ENCODE measurements at places on chromosomes 7 and 10.

DNA sequence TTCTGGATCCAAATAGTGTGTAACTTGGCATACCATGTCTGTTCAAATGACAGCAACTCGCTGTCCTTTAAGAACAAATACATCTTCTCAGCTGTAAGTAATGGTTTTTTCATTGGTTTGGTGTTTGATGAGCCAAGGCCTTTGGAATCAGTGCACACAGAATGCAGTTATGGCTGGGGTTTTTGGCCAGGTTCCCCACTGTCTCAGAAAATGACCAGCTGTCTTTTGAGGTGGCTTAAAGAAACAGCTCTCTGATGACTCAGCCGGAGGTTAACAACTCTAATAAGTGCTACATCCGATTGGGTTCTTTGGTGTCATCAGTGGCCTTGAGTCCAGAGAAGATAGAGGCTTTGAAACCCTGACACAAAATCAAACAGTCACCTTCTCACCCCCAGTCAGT is 688.4 kb downstream of the REEP3 start:
- no peak for DNase-seq

- no peak for DNase-seq
Measured at GRCh38 chr10:55653531-55653930, 707.5 kb downstream of the ZWINT start.

GRCh38 chr10:35074266-35074665 is 15.9 kb downstream of the CUL2 start:
- DNase-seq: no peak

DNA sequence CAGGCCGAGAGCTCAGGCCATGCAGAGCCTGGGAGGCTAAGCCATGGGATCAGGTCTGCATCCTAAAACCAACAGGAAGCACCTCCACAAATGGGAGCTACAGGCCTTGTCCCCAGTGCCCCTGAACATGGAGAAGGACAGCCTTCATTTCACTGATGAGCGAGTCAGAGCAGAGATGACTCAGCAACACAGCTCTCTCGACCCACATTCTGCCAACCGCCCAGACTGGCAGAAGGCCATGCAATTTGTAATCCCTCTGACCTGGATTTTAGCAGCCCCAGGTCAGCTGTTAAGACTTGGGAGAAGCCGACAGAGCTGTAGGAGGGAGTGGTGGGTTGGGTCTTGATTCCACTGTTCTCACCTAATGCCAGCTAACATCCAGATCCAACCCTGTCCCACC is 25.5 kb downstream of the VOPP1 start:
- DNase-seq: peak; percentile 58

- DNase-seq: no peak
Measured at GRCh38 chr10:102200751-102201640, 25.1 kb upstream of the ELOVL3 start.

GRCh38 chr7:35548291-35548690 is 146.6 kb downstream of the HERPUD2 start:
- DNase-seq: no peak

GRCh38 chr7:43364391-43364790 is 218.5 kb upstream of the STK17A start:
- DNase-seq: no peak

DNA sequence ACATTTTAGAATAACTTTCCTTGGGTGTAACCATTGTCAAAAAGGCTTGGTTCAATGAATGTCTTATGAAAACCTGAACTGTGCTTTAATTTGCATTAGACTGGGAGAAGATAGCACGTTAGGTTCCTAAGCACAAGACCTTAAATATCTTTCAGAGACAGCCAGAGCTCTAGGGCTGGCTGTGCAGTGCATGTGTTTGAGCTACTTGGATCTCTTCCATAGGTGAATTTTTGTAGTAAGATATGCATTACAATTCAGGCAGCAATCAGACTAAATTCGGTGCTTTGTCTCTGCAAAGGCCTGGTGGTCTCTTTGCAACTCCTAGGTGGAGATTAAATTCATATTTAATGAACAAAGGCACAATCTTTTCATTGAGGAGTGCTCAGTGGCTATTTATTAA is 192.0 kb downstream of the ZNF438 start:
- DNase-seq: no peak

DNA sequence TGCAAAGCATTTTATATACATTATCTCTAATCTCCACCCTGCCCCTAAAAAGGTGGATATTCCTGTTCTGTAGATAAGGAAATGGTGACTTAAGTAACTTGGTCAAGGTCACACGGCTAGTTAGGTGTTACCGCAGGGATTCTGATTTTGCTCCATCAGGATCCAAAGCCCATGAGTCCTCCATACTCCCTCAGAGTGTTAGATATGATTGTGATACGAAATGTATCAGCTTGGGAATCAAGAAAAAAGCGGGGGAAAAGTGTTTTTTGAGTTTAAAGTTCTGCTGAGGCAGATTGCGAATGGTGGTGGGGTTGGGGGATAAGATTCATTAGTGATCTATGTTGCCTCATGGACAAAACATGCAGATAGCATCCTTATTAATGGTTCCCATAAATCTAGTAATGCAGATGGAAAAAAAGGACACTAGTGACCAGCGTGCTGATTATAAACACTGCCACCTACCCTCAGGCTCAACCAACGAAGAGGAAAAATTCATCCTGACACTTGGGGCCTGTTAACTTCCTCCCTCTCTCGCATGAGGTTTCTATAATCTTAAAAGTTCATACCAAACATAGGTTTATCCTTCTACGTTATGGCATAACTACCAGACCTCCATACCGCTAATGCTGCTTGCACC is 2.3 kb downstream of the ICA1 start:
- no peak for DNase-seq

DNA sequence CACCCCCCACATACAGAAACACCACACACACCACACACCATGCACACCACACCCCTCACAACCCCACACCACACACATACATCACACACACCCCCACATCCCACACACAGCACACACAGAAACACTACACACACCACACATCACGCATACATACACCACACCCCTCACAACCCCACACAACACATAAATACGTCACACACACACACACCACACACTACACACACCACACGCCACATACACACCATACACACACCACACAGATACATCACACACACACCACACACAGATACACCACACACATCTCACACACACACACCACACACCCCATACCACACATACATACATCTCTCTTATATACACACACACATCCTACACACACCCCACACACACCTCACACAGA is 126.2 kb downstream of the ANLN start:
- DNase-seq: no peak

- no peak for DNase-seq
Measured at GRCh38 chr10:35188954-35189353, 62.3 kb downstream of the CREM start.

GRCh38 chr7:37390114-37390513 is 58.5 kb downstream of the ELMO1 start:
- DNase-seq: no peak

- no peak for DNase-seq
Measured at GRCh38 chr7:97094284-97094930, 23.1 kb upstream of the SDHAF3 start.

DNA sequence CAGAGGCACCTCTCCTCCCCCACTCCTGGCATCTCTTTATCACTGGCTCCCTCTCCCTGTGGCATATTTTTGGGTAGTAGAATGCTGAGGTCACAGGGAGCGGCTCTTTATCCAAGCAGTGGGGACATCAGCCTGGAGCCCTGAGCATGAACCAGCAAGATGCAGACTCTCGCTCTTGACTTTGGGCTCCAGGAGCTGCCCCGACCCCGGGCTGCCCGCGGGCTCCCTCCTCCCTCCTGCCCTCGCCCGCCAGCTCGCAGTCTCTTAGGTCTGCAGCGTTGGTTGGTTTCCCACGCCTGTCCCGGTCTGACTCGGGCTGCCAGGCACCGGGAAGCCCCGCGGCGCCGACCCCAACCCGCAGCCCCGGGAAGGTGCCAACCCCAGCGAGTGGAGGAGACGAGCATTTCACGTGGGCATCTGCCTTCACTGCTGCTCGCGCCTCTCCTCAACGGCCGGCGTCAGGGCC is 1.3 kb downstream of the INSYN2A start:
- DNase-seq: peak; percentile 20

GRCh38 chr7:35256256-35257175 is 2.6 kb upstream of the TBX20 start:
- DNase-seq: no peak

DNA sequence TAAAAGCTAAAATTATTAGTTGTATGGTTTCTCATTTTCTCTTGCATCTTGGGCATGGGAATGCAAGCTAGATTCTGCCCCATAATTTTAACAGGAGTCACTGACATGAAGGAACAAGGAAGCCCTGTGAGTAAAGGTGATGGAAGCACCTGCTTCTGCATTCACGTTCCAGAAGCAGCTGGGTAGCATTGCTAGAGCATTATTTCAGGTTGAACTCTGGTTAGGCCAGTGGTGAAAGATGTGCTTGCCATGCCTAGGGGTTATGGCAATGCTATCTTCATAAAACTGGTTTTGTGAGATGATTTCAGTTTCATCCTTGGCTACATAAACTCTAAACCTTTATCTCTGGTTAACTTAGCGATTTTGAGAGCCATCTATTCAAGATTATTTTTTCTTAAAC is 151.4 kb downstream of the TFEC start:
- no peak for DNase-seq

- no peak for DNase-seq
Measured at GRCh38 chr10:113583571-113583970, 30.7 kb downstream of the HABP2 start.

GRCh38 chr10:113305871-113306270 is 247.0 kb upstream of the HABP2 start:
- no peak for DNase-seq

DNA sequence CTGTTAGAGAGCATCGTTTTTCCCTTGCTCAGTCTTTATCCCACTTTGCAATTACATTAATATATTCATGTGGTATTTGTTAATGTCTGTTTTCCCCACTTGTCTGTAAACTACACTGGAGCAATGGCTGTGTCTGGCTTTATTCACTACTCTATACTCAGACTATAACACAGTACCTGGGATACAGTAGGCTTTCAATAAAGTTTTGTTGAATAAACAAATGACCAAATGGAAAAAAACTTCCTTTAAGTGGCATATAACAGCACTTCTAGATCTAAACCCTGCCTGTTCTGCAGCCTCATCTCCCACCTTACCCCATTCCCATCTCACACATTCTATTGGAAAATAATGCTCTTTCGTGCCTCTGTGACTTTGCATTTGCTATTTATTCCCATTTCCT is 57.3 kb upstream of the SPOCK2 start:
- no peak for DNase-seq

- DNase-seq: no peak
Measured at GRCh38 chr10:116030576-116030975, 242.4 kb downstream of the GFRA1 start.

DNA sequence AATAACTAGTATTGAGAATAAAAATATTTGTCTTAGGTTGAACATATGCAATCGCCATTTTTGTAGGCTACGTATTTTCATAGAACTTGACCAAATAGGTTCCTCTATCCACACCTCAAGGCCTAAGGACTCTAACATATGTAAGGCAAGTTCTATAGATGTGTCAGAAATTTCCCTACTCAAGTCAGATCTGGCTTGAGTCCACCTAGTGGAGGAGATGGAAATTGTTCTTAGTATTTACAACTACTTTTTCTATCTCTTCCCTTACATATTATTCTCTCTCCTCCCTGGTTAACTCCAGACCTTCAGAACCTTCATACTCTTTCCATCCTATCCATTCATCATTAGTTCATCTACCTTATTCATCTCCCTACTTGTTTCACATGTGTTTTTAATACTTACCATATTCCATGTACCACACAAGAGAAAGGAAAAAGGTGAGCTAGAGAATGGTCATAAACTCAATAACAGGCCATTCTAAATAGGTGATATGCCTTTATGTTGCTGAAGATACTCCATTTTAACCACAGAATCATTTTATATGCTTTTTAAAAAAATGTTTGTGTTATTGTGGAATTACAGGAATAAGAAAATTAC is 174.5 kb upstream of the HDAC9 start:
- DNase-seq: peak; percentile 60

- no peak for DNase-seq
Measured at GRCh38 chr10:2351566-2351965, 614.2 kb upstream of the ADARB2 start.

DNA sequence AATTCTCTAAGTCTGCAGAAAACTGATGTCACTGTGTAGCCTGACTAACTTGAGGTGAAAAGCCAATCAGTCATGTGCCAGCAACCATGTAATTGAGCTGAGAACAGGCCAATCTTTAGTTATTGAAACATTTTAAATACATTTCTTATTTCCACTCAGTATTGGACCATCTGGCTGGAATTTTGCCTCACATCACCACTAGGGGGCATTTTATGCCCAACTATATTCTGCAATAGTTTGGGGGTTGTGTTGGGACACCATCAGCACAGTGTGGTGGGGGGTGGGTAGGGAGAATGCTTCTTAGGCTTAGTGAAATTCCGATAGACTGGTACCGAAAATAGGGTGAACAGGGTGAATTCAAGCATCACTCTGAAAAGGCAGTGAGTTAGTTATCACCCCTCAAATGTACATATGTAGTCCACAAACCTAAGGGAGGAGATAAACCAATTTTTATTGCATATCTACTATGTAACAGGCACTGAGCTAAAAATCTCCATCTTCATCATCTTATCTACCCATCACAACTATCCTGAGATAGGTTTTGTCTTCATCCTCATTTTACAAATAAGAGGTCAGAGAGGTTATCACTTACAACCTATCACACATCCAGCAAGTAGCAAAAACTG is 17.8 kb downstream of the NPSR1 start:
- no peak for DNase-seq

GRCh38 chr7:31633894-31634494 is 53.0 kb upstream of the PPP1R17 start:
- peak; percentile 77 for DNase-seq

DNA sequence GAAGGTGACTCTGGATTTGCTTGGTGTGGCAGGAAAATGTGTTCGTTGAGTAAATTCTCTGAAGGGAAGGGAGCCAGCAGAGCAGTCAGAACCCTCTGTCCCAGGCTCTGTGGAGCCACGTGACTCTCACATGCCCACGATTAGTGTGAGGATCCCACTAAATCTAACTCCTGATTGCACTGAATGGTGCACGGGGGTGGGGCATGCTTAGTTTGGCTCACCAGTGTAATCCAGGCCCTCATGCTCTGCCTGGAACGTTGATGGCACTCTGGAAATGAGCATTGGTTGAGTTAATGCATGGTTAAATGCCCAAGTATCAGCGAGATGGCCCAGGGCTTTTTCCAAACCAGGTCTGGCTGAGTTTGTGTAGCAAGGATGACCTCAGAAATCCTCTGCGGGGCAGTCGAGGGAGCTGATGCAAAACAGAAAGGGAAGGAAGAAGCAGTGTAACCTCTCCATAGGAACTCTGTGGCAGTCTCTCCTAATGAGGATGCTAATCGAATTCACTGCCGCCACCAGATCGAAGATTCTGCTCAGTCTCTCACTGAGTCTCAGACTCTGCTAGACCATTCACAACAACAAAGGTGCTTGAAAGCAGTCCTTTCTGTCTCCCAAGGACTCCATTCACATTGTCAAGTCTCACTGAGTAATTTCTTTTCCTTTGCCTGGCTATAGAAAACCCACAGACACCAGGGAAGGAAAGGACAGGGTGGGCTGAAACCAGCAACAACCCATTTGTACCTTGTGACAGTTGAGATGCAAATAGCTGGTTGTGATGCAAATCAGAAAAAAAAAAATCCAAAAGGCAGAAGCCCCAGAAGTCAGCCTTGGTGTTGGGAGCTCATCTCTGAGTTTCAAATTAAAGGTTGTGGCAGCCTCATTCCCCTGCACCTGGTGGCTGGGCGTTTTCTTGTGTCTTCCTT is 98.1 kb downstream of the C10orf105 start:
- no peak for DNase-seq

GRCh38 chr10:91597197-91597881 is 35.5 kb downstream of the PPP1R3C start:
- peak; percentile 58 for DNase-seq

GRCh38 chr10:69446229-69446628 is 5.0 kb upstream of the TSPAN15 start:
- DNase-seq: no peak

Data from NCI-H2171 treated with DMSO at 0.1 percent for 48 hours (cell line).